ENCODE measurements at places on chromosomes 6 and 20. TPM values are rescaled to one million over a fixed set of nuclear protein-coding genes. Genes with fewer than 3 reads are reported as not detected.

- DNase-seq: peak; percentile 15
These were observed 36.3 kb downstream of the PYGB start for GRCh38 chr20:25284131-25284601.

DNA sequence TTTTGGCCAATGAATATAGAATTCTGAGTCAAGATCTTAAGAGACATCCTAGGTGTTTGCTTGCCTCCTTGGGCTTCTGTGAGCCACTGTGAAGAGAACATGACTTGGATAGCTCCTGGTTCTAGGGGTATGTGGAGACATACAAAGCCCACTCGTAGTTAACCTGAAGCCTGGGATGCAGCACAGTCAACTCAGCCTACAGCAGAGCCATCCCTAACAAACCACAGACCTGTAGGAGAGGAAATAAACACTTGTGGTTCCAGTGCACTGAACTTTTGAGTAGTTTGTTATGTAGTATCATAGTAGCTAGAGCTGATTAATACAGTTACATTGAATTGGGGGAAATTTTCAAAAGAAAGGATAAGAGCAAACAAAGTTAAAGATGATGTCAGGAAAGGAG, 474.4 kb upstream of the HSF2 start:
- no peak for DNase-seq

DNA sequence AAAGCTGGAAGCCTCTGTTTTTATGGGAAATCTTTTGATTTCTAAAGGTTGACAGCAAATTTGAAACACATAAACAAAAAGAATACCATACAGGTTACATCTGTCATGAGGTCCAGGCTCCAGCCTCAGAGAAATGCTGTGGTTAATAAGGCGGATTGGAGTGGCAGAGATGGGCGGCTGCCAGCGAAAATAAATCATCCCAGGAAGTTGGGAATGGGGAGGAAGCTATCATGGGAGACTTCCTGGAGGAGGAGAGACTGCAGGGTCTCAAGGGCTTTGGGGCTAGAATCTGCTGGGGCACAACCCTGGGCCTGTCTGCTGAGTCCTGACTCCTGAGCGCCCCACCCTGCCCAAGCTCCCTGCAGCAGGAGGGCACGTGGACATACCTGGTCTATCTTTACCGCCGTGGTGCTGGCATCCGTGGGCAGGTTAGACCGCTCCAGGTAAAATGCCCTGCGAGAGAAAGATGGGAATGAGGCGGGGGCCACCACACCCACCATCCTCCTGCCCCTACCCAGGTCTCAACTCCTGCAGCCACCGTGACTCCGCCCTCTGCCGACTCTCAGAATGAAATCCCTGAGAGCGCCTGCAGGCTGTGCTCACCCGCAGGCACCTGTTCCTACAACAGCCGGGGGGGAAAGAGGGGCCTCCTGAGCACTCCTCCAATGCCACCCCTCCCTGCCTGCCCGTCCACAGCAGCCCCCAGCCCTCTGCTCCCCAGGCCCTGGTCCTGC, 197.3 kb downstream of the PREX1 start:
- DNase-seq: no peak

- DNase-seq: no peak
These were observed 69.2 kb upstream of the TBC1D7 start for GRCh38 chr6:13397359-13398068.

DNA sequence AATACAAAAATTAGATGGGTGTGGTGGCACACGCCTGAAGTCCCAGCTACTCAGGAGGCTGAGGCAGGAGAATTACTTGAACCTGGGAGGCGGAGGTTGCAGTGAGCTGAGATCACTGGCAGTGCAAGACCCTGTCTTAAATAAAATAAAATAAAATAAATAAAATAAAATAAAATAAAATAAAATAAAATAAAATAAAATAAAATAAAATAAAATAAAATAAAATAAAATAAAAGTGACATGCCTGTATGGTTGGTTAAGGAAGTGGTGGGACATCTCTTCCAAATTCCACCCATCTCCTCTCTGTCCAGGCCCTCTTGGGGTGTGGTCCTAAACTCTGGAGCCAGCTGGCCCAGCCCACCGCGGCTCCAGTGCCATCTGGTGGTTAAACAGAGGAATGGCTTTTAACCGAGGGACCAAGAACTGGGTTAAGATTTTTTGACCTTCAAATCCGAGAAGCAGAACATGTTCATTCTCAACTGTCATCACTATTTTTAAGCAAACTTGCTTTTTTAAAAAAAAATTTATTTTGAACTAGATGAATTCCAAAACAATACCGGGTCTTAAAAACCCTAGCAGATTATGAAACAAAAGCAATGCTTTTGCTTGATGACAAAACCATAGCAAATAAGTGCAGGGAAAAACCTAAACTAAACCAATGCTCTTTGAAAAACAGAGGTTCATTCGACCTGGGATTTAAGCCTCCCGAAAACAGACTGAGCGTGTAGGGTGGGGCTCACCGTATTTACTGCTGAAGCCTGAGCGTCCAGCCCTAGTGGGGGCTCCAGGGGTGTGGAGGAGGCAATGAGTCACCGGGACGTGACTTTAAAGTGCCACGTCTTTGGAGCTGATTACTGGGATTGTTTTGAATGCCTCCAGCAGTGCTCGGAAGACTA, 68.8 kb downstream of the CDC5L start:
- DNase-seq: peak; percentile 63

DNA sequence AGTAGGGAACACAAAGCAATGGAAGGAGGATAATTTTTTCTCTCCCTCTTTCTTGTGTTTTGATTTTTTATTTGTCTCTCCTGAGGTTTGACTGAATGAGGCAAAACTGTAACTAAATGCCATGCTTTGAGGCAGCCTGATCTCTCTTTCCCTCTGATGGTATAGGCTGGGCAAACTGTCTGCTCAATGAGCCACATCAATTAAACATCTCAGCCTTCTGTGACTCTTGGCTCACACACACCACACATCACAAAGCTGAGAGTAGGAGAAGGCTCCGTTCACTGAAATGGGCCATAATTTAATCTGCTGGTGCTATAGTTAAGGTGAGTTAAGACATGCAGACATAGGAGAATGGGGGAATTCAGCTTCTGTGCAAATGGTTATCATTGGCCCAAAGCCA, 28.1 kb upstream of the SCGN start:
- no peak for DNase-seq

Gene CALHM4
- 0.32 TPM for total RNA-seq

- DNase-seq: no peak
These were observed 12.1 kb downstream of the PRPH2 start for GRCh38 chr6:42710316-42710715.

GRCh38 chr20:38173237-38174156, 8.4 kb upstream of the TGM2 start:
- DNase-seq: peak; percentile 55

DNA sequence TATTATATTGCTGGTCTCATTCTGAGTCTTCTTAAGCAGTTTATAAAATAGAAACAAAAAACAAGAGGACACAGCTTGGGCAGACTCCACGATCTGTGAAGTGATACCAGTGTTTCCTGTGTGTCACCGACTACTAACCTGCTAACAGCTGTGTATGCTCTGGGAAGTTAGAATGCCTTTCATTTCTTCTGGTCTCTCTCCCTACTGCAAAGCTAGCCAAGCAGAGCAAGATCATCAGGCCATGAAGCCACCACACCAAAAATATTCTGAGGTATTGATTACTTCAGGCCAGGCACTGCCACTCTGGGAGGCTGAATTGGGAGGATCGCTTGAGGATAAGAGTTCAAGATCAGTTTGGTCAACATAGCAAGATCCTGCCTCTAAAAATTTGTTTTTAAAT, 46.9 kb upstream of the SMIM29 start:
- DNase-seq: no peak

Gene LGSN
- not detected for total RNA-seq

DNA sequence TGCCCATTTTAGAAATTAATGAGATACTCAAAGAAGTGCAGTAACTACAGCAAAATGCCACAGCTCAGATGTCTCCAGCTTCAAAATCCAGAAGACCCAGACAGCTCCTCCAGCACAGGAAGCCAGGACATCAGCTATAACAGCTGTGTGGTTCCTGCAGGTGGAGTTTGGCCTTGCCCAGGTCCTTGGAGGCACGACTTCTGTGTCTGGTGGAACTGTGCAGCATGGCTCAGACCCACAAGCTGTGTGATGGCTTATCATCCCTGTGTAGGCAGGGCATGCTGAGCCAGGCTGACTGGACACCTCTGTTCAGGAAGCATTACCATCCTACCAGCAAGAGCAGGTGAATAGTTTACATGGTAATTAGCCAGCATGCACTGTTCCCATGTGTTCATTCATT, 26.5 kb upstream of the CD93 start:
- DNase-seq: no peak

- DNase-seq: no peak
These were observed 32.1 kb downstream of the NEDD9 start for GRCh38 chr6:11200356-11200755.

Gene VSTM2L
- total RNA-seq: 10.3 TPM

- peak; percentile 64 for DNase-seq
These were observed at the start of the genes DUSP15 and TTLL9 for GRCh38 chr20:31869942-31870725. Gene DUSP15 (minus strand): TSS chr20:31870527. CDS start chr20:31870337, 190 bp downstream. Gene TTLL9 (plus strand): TSS chr20:31870634. CDS start chr20:31871127, 493 bp downstream.

DNA sequence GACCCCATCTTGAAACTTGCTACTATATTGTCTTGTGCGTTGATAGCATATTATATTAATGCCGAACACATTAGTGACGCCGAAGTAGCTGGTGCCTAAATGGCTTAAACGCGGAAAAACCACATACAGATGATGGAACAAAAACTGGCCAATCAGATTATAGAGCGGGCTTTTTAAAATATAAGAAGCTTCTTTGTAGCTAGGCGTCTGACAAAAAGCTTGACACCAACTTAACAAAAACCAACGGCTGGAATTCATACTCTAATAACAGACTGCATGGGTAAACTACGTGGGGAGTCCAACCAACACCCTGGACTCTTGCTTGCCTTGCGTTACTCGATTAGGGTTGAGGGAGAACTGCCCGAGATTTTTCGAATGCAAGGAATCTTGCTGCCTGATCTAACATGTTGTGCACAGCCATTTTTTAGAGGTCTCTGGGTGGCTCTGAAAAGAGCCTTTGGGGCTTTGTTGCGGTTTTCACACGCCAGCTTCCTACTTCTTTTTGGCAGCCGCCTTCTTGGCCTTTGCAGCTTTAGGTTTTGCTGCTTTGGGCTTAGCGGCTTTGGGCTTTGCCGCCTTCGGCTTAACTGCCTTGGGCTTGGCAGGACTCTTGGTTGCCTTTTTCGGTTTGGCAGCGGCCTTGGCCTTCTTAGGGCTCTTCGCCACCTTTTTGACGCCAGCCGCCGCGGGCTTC, 45.7 kb downstream of the OR2B2 start:
- DNase-seq: no peak

Gene KCNK15
- total RNA-seq: 0.25 TPM

DNA sequence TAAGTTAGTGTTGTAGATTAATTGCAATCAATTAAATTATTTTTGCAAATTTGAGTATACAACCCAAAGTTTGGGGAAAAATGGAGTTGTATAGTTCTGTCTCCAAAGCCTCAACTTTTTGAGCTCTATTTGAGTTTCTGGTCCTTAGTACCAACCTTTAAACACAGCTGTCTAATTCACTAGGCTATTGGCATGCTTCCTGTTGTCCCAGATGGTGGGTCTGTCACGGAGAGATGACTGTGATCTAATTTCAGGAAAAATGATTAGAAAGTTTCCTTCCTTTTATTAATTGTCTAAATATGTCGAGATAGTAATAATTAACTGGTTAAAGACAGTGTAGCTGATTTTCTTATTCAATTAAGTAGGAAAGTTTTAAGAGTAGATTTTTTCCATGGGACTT, 109.6 kb downstream of the SCAF8 start:
- no peak for DNase-seq

Gene OR12D3
- not detected for total RNA-seq

DNA sequence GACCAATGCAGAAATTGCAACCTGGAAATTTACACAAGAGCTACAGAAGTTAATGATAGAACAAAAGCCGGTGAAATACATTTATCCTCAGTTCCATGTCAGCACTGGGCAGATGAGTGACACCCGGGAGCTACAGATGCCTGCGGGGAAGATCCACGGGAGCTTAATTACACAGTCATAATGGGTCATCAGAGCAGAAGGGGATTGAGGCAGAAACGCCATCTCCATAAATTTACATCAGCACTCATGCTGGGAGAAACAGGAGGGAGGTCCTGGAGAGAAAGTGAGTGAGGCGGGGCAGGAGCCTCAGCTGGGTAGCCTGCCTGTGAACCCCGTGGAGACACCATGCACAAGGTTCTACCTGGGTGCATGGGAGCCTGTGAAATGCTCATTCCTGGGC, 37.6 kb upstream of the CST7 start:
- DNase-seq: no peak

- no peak for DNase-seq
These were observed 272.2 kb downstream of the CDC5L start for GRCh38 chr6:44659726-44660125.

GRCh38 chr6:87995461-87995860, 52.2 kb upstream of the SPACA1 start:
- DNase-seq: no peak

Gene PDE7B
- total RNA-seq: 24.5 TPM

Gene STMND1
- not detected for total RNA-seq

Gene SLC2A10
- 1.9 TPM for total RNA-seq

DNA sequence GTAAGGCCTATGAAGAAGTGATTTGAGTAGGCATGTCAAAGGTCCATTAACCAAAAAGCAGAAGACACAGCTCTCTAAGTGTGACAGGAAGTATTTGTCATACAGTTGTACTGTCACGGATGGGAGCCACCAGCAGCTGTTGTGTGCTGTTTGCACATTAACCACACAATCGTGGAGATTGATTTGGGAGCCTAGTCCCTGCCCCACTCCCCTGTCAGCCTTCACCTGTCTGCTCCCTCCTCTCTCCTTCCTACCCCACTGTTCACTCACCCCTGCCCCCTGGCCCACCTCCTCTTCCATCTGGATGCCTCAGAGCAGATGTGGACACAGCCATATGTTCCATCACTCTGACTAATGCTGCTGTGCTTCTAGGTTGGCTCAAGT, 124.7 kb upstream of the SPACA1 start:
- DNase-seq: no peak

- DNase-seq: no peak
These were observed 12.5 kb downstream of the GNL1 start for GRCh38 chr6:30543821-30544220.

DNA sequence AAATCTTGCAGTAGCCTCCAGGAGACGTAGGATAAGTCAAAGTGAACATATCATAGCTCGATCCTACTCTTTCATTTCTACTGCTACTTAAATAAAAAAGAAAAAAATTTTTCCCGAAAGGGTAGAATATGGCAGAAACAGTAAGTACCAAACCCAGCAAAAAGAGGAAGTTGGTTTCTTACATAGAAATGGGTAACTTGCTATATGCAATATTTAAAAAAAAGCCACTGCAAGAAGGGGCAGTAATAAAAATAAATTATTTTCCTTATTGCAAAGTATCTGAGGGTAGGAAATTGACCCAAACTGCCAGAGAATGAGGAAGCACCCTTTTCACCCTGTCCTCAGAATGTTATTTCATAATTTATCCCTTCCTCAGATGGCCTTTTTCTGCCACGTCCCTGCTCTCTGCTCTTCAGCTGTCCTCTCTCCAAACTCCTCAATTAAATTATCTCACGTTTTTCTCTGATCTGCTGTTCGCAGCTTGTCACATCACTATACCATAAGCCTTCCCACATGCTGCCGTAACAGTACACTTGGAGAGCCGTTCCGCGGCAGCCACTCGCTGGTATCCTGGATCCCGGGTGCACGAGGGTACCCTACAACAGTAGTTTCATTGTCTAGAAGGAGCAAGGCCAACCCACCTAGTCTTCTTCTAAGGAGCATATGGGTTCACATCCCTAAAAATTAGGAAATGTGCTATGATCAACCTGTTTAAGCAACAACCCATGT, 149.6 kb downstream of the BACH2 start:
- no peak for DNase-seq

All from left ventricle myocardium superior (tissue), 1 donor.